ENCODE measurements at places on chromosomes 11 and 22.

DNA sequence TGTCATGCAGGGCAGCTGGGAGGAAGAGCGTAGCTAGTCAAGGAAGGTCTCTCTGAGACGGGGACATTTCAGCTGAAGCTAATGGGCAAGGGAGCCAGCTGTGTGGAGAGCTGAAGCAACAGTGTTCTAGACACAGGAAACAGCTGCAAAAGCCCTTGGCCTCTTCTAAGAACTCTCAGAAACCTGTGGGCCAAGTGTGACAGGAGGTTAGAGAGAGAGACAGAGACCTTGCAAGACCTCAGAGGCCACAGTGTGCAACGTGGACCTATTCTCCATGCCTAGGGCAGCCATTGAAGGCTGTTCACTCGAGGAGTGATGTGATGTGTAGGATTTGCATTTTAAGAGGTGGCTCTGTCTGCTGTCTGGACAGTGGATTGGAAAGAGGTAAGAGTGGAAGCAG is 48.7 kb upstream of the TNRC6B start:
- no peak for DNase-seq

- DNase-seq = no peak
Observed at GRCh38 chr22:23533328-23533762, 46.7 kb downstream of the IGLL1 start.

DNA sequence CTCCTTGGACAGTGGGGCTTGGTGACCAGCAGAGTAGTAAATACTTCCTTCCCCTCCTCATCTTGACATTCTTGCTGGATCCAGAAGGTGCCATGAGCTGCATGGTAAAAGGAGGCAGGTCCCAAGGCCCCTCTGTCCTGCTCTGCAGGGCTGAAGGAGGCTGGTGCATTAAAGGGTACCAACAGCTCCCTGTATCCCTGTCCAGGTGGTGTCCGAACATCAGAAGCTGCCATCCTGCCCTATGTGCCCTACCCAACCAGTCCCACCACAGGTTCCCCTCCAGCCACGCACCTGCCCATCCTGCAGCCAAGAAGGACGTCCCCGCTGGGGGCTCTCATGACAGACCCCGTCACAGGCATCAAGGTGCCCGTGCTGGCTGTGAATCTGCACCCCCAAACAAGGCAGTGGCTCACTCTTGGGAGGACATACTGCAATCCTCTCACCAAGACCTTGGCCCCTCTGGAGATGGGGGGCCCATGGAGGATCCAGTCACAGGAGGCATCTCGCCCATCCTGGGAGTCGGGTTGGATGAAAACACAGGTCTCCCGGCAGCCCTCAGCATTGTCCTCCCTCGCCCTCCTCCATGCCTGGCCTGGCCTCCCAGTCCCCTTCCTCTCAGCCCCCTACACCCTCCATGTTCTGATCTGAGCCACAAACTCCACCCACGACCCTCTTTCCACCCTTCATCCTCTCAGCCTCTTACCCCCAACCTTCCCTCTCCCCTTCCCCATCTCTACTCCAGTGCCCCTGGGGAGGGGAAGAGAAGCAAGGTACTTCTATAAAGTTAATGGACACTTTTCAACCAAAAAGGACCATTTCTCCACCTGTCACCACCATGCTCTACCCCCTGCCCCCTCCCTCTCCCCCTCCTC is 55.1 kb downstream of the BTG4 start:
- no peak for DNase-seq

DNA sequence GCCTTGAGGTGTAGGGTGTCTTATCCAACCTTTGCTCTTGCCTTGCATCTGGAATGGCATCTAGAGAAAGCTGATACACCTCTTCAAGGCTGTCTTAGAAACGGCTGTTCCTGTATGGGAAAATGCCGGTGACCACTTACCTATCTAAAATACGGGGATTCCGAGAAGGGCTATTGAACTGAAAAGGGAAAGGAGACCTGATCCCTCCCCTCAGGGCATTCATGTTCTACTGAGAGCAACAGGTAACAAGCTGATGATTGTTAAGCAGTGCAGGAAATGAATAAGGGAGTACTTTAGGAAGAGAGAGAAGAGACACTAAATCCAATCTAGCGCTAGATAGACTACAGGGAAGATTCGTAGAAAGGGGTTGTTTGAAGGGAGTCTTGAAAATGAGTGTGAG is 1388.1 kb downstream of the FAM181B start:
- DNase-seq = no peak

DNA sequence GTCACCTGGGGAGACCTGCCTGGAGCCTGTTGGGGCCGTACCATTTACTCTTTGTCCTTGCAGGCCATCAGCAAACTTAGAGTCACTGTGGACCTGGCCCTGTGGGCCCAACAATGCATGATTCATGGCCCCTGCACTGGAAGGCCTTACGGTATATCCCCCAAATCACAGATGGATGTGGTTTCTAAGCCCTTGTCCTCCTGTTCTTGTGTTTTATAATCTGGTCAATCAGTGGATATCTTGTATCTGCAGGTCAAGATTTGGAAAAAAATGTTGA is 6.2 kb downstream of the TSKU start:
- no peak for DNase-seq

DNA sequence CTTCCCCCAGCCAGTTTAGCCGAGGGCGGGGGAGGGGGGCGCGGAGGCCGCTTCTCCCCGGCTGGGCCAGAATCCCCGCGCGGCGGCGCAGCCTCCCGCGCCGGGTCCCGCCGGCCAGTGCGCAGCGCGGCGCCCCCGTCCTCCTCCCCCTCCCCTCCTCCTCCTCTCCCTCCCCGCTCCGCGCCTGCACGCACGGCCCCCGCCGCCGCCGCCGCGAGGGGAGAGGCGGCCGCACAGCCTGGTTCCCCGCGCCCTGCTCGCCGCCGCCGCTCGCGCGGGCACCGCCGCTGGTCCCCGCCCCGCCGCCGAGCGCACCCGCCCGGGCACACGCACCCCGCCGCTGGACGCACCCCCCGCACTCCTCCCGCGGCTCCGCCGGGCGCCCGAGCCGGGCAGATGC is at the start of gene FLRT1:
FLRT1 (plus strand) TSS at position 356 of the 400 bp plus-strand sequence. CDS start 80,337 bp downstream, outside the sequence.
- peak; percentile 79 for DNase-seq

GRCh38 chr11:133660202-133660568 is 127.9 kb upstream of the OPCML start:
- no peak for DNase-seq

- no peak for DNase-seq
Observed at GRCh38 chr22:33919391-33920196, 682 bp downstream of the LARGE1 start.

- DNase-seq = no peak
Observed at GRCh38 chr11:16805938-16806337, 67.5 kb downstream of the C11orf58 start.

DNA sequence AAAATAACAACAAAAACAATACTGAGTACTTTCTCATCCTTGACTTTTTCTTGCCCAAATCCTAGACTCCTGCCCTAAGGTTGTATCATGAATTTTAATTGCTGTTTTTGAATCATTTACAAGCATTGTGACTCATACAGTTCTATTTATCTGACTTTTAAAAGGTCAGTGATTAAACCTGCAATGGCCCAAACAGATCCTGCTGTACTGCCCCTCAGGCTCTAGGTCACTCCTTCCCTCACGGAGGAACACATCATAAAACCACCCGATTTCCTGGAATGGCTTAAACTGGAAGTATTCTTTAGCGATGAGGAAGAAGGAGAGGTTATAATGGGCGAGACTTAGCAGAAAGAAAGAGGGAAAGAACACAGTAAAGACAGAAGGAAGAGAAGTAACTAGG is 12.3 kb downstream of the ARFGAP3 start:
- no peak for DNase-seq

DNA sequence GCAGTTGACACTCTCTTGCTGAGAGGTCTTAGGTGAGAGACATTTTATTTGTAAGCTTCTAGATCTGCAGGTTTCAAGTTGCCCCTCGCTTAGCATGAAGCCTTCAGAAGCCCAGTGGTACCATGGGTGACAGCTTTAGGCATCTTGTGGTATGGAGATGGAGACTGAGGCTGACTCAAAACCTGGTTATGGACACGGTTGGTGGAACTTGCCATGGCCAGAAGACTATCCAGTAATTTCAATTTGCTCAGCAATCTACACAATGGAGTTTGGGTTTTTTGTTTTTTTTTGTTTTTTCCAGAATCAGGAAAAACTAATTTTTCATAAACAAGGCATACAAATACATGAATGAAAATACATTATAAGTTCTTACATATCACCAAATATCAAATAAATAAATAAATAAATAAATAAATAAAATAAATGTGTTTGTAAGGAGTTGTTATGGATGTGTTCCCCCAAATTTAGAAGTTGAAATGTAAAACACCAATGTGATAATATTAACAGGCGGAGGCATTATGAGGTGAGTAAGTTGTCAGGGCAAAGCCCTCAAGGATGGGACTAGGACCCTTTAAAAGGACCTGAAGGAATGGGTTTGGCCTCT is 22.6 kb downstream of the ETS1 start:
- no peak for DNase-seq

- no peak for DNase-seq
Observed at GRCh38 chr11:64250415-64251015, 815 bp upstream of the PLCB3 start.

- no peak for DNase-seq
Observed at GRCh38 chr11:75301131-75301530, 50.3 kb downstream of the ARRB1 start.

- no peak for DNase-seq
Observed at GRCh38 chr11:108961095-108961494, 296.2 kb downstream of the DDX10 start.

DNA sequence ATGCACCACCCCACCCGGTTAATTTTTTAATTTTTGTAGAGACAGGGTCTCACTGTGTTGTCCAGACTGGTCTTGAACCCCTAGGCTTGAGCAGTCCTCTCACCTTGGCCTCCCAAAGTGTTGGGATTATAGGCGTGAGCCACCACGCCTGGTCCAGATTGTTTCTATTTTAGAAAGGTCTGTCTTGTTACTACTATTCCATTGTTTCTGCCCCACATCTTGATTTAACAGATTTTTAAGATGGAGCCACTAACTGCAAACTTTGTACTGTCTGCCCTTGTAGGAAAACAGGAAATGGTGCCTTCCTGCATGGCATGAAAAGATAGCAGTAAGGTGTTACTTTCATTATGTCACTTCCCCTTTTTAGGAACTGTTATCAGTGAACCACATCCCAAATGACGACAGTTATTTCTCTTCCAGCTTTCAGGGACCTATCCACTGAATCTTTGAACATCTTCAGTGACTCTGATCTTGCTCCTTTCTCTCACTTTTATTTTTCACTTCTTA is 23.2 kb downstream of the TAF1D start:
- DNase-seq = no peak

DNA sequence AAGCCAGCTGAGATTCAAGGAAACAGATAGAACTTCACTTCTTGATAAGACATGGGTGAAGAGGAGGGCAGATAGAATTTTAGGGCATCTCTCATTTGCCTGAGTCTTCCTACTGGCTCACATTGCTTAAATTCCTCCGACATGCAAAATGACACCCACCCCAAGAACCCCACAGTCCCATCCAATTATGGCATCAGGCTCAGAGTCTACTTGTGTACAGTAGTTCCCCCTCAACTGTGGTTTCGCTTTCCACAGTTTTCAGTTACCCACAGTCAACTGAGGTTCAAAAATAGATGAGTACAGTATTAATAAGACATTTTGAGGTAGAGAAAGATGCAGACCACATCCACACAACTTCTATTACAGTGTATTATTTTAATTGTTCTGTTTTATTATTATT is 99.8 kb downstream of the TTC17 start:
- DNase-seq = no peak

DNA sequence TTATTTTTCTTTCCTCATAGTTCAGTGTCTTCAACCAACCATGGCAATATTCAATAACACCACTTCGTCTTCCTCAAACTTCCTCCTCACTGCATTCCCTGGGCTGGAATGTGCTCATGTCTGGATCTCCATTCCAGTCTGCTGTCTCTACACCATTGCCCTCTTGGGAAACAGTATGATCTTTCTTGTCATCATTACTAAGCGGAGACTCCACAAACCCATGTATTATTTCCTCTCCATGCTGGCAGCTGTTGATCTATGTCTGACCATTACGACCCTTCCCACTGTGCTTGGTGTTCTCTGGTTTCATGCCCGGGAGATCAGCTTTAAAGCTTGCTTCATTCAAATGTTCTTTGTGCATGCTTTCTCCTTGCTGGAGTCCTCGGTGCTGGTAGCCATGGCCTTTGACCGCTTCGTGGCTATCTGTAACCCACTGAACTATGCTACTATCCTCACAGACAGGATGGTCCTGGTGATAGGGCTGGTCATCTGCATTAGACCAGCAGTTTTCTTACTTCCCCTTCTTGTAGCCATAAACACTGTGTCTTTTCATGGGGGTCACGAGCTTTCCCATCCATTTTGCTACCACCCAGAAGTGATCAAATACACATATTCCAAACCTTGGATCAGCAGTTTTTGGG is at the start of gene OR51T1:
OR51T1 (plus strand) TSS at position 41 of the 641 bp plus-strand sequence; CDS start at position 41, 0 bp downstream.
- no peak for DNase-seq

DNA sequence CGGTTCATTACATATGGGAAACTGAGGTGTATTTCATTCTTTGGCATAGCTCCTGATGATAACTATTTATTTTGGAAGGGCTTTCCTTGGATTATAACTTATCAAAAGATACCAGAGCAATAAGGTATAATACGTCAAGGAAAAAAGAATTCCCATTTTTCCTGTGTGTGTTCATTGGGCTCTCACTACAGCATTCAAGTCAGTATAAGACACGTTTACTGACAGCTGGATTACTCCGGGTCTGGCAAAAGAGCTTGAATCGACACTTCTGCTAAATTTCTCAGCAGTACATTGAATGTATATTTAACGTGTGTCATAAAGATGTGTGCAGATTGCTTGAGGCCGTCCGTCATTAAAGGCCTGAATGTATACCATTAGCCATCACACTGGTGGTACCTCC is 163.4 kb downstream of the NCAM1 start:
- no peak for DNase-seq

DNA sequence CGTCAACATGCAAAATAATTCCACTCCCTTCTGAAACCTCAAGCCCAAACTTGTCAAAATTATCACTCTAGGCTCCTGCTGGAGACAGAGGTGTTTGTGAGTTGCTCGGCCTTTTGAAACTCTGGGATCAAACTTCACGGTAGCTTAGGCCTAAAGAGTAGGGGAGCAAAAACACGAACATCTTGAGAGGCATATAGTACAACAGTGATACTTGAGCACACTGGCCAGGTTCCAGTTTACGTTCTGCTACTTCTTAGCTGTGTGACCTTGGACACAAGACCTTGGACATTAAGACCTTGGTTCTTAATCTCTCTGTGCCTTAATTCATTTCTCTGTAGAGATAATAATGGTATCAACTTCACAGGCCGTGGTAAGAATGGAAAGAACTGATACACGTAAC is 123.5 kb upstream of the LMO1 start:
- DNase-seq = no peak

- DNase-seq = no peak
Observed at GRCh38 chr11:127390465-127390864, 389.9 kb upstream of the KIRREL3 start.

- DNase-seq = no peak
Observed at GRCh38 chr22:28297504-28297903, 378.4 kb upstream of the PITPNB start.

GRCh38 chr11:126573325-126573978 is 218.0 kb downstream of the ST3GAL4 start:
- no peak for DNase-seq

DNA sequence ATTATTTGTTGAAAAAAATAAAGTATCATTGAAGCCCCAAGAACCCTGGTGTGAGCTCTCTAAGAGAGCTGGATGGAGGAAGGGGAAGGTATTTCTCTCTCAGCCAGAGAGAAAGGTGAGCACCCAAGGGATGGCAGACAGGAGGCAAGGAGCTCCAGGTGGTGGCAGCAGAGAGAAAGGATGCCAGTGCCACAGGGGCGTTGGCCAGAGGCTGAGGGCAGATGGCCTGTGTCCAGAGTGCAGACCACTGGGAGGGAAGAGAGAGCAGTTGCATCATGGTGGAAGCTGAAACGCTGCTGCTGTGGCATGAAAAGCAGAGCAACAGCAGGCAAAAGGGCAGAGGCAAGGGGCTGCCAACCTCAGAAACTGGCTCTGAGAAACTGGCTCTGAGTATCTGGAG is 8.5 kb downstream of the SPON1 start:
- no peak for DNase-seq

Data from frontal cortex (tissue), 4 donors.